Stimulated activated CD4-positive, alpha-beta T cell treated with anti-CD3 and anti-CD28 coated beads, Interleukin-4, amount 100 ng/mL, for 4 hours (primary cell): ENCODE measurements at places on chromosomes 2 and 18.
A peak's percentile ranks its signal among the peaks of the same experiment; 100 is the strongest.

GRCh38 chr2:235001237-235002133 lies 49.7 kb downstream of the SH3BP4 start:
- no peak for DNase-seq

- DNase-seq, result no peak
Observed at GRCh38 chr2:35160871-35161270, 1194.7 kb upstream of the CRIM1 start.

DNA sequence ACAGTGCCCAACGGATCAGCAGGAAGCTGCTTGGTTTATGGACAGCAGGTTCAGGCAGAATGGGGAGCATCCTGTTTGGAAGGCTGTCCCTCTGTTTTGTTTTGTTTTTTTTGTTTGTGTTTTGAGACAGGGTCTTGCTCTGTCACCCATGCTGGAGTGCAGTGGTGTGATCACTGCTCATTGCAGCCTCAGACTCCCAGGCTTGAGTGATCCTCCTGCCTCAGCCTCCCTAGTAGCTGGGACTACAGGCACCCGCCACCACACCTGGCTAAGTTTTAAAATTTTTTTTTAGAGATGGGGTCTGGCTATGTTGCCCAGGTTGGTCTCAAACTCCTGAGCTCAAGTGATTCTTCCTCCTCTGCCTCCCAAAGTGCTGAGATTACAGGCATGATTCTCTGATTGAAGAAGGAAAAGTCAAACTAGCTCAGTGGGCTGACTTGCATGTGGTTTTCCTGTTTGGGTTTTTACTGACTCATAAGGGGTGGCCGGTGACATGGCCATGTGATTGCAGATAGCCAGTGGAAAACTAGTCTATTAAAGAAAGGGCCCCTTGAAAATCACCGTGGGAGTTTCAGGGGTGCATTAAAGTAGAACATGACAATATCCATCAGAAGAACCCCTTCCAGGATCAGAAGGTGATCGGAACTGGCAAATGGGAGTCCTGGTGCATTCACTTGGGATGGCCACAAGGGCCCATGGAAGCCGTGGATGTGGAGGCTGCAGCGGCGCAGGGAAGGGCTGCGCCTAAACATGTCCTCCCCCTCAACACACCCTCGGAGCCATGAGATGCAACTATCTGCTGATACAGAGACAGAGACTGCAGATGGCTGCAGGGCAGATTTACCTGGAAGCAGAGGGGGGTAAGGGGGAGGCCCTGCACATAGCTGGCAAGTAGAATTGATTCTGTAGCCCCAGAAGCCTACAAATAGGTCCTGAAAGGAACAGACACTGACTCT lies 26.5 kb downstream of the AQP12B start:
- DNase-seq, result no peak

- no peak for DNase-seq
Observed at GRCh38 chr2:62768615-62769014, 63.1 kb downstream of the EHBP1 start.

GRCh38 chr2:7649461-7650228 lies 732.4 kb downstream of the RNF144A start:
- DNase-seq, result no peak

- no peak for DNase-seq
Observed at GRCh38 chr2:100317634-100318033, 4.7 kb downstream of the LONRF2 start.

DNA sequence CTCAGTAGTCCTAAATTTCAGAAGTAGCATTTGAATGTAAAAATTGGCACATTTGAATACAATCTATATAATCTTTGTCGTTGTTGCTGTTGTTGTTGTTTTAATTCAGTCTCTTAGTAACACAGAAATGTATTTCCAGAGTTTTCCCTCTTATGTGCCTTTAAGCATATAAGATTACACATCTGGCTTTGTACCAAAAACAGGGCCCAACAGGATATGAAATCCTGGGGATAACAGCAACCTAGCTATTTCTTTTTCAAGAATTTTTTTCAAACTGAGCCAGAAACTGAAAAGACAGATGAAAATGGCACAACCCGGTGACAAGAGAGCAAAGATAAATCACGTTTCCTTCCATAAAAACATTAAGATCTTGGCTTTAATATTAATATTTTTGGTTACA lies 906.7 kb downstream of the NRXN1 start:
- no peak for DNase-seq

GRCh38 chr2:238655974-238656722 lies 191.7 kb upstream of the TWIST2 start:
- DNase-seq, result no peak

GRCh38 chr18:46167971-46168370 lies 63.8 kb downstream of the HAUS1 start:
- DNase-seq, result peak; percentile 27

DNA sequence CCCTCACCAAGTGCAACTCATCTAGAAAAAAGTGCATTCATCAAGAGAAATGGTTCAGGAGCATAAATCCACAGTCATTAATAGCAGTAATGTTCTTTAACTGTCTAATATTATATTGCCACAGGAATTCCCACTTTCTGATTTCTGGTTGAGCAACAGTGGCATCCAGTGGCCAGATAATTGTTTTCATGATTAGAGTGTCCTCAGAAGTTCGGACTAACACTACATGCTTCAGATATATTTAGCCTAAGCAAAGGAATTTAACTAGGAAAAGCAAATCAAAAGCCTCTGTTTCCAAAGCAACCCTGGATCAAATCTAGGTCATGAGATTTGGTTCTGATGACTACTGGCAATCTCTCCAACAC lies 9.8 kb upstream of the ERBB4 start:
- no peak for DNase-seq

DNA sequence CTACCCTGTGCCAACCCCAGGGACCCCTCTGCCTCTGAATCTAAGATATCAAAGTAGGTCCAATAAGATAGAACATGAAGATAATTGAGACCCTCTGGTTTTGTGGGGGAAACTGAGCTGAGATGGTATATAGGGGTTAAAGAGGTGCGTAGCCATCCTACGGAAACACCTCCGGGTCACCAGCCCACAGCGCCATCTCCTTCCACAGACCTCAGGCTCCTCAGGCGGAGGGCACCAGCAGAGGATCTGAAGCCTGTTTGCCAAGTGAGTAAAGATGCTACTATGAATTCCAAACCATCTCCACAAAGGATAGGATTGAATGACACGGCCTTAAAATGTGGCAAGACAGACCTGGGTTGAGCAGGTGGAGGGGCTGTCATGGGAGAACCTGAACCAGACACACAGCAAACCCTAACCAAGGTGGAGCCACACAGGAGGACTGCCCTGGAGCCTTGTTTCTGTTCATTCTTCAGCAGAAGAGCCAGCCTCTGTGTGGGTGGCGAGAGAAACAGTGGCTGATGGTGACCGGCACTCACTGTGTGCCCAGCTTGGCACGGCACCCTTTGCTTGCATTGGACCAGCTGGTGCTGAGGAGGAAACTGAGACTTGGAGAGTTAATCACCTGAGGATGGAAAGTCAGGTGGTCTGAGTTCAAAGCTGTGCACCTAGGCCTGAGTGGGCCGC lies 10.2 kb downstream of the GBX2 start:
- no peak for DNase-seq

DNA sequence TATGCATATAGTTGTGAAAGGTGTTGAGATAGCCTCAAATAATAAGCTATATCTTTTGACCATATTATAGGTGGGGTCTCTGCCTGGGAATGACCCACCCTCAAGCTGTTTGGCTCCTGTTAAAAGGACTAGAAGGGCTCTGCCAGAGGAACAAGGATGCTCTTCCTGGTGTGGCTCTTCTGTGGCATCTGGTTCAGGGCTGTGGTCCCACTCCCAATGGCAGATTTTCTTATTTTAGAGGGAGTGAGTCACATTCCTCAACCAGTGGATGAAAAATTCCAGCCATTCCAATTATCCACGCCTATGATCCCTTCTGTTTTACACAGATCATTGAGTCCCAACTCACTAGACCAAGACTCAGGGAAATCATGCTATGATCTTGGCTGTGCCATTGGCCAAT lies 119.9 kb downstream of the PARD3B start:
- DNase-seq, result no peak

DNA sequence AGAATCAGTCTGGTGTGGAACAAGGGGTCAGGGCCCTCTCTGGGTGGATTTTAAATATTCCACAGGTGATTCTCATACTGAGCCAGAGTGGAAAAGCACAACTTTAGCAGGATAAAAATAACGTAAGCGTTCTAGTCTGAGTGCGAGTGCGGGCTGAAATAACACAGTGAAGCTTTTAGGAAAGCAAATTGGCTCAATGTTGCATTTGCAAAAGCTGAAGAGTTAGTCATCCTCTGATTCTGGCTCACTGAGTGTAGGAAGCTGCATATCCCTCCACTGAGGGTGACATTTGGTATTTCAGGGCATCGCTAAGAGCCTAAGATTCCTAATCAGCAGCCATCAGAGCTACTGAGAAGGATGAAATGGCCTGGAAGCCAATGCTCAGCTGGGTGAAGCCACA lies 134.7 kb downstream of the RIF1 start:
- DNase-seq, result no peak

- no peak for DNase-seq
Observed at GRCh38 chr2:215728504-215729065, 284.8 kb downstream of the MREG start.

- no peak for DNase-seq
Observed at GRCh38 chr2:236359426-236360045, 95.3 kb upstream of the ASB18 start.

GRCh38 chr18:459814-460593 lies 40.5 kb downstream of the COLEC12 start:
- DNase-seq, result no peak

DNA sequence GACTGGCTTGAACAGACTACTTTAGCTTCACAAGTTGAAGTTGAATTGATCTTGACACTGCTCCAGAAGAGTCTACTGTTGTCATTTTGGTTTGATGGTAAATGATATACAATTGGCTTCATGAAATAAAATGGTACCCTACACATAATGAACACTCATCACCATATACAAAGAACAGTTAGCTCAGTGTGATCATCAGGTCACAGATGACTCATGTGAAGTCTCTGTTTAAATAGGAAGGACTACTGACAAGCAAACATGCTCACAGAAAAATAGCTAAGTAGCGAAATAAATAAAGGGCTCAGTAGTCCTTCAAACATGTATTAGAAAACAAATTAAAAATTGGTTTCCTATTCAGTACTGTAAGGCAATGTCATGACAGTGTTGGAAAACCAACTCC lies 96.2 kb downstream of the MEIS1 start:
- no peak for DNase-seq

- no peak for DNase-seq
Observed at GRCh38 chr2:12331698-12332097, 385.0 kb upstream of the TRIB2 start.

- DNase-seq, result no peak
Observed at GRCh38 chr18:63619661-63620060, 24.4 kb downstream of the SERPINB4 start.

DNA sequence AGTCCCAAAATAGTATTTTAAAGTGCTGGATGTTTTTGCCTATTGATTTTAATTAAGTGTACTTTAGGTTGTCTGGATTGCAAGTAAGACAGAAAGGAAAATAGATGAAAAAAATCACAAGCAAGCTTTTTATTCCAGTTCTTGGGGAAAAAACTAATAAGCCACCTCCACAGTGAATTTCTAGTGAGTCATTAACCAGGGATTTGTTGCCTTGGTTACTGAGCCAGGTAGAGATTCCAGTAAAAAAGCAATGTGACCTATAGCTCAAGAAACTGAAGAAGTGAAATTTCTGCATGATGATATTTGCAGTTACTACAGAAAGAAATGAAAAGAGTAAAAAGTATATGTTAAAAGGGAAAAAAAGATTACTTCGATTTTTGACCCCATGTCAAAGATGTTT lies 160.6 kb downstream of the METTL4 start:
- DNase-seq, result no peak

DNA sequence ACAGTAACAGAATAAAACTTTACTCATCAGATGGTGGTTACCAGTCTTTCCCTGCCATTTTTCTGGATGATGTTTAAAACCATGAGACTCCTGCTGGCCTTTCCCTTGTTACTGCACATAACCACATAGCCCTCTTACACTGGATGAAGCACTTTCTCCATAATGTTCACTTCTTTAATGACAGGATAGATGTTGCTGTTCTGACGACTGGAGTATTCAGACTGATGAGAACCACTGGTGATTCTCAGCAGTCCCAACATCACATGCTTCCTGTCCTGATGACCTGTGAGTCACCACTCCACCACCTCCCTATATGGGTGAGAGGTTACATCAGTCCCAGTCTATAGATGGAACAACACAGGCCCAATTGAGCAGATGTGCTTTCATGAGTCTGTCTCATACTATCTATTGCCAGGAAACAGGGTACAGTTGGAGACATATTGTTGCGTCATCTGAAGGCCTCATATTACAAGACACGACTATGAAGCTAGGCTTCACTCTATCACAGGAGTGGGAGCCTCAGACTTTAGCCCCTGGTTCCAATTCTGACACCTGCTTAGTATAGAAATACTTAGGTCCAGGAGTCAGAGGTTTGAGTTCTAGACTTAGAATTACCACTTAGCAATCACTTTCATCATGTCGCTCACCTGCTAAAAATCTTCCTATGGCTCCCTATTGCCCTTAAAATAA lies 145.7 kb upstream of the KLF7 start:
- DNase-seq, result no peak

DNA sequence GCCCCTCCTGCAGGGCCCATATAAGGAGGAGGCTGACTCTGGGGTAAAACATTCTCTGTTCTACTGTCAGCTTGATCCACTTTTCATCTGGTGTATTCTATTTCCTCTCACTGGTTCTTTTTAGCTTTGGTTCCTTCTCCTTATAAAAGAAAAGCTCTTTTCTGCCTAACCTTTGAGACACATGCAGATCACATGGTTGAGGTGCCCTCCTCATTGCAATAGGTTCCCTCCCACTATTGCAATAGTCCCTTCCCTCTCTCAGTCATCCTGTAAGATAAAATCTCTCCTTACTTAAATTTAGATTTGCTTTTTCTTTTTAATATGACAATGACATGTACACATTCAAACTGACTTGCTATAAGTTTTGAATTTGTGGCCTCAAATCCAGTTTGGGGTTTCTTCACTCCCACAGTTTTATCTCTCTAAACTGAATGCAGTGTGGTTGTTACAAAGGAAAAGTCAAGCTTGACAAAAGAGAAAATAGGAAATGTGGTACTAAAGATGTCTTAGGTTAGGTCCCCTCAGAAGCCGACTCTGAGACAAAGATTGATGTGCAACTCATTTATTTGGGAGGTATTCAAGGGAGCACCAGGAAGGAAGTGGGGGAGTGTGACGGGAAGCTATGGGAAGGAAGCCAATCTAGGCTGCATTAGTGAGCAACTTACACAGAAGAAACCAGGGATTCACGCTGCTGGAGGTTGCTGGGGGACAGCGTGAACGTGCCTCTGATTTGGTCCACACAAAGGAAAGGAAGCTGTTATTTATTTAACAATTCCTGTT lies 127.6 kb upstream of the LINC00305 start:
- no peak for DNase-seq

GRCh38 chr2:44495035-44495434 lies 133.3 kb downstream of the CAMKMT start:
- DNase-seq, result no peak

DNA sequence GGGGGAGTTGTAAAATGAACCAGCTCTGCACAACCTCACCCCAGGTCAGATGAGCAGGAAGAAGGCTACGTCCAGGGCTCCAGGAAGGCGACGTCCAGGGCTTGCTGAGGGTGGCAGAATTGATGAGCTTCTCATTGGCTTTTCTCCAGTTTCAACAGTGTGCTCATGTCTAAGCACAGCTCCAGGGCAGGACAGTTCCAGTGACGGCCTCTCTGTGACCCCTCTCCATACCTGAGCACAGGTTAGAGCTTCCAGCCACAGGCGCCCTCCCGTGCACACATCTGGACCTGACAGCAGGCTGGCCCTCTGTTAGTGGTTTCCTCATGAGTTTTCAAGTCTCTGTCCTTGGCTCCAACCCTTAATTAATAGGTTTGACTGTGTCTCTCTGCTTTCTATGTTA lies 327.6 kb downstream of the ZNF516 start:
- DNase-seq, result no peak

- DNase-seq, result no peak
Observed at GRCh38 chr2:36562973-36563532, 34.9 kb downstream of the FEZ2 start.
